ENCODE measurements at places on chromosomes 6 and 20.

- DNase-seq = no peak
These were observed 3.7 kb upstream of the KAT14 start for GRCh38 chr20:18133962-18134361.

GRCh38 chr6:24270011-24270410 lies 87.8 kb downstream of the DCDC2 start:
- DNase-seq = no peak

- no peak for DNase-seq
These were observed 127.1 kb upstream of the AHI1 start for GRCh38 chr6:135624402-135625295.

DNA sequence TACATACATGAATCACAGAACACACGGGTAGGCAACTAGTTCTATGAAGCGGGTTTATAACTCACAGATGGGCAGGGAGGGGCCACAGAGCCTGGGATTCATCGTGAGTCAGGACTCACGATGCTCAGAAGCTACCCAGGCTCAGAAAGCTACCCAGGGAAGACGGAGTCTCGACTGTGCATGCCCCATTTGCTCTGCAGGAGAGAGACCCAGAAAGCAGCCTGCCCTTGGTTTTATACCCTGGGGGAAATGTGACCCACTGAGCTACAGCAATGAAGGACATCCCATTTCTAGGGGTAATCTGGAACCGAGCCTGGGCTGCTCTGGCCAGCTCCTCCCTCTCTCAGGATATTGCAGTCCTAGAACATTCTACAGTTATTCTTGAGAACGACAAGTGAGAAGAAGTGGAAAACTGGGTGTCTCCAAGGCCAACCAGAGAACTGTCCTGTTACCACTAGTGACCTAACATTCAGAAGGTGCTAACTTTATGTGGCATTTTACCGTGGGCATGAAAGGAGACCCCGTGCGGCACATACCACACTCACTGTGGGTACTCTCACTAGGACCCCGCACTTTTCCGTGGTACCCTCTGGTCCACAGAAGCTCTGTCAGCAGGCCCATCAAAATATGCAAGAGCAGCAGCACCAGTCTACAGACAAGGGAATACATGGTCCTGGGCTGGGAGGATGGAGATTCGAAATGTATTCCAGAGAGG lies 201.9 kb upstream of the PMEPA1 start:
- no peak for DNase-seq

GRCh38 chr20:47642624-47643023 lies 140.9 kb downstream of the NCOA3 start:
- DNase-seq = no peak

DNA sequence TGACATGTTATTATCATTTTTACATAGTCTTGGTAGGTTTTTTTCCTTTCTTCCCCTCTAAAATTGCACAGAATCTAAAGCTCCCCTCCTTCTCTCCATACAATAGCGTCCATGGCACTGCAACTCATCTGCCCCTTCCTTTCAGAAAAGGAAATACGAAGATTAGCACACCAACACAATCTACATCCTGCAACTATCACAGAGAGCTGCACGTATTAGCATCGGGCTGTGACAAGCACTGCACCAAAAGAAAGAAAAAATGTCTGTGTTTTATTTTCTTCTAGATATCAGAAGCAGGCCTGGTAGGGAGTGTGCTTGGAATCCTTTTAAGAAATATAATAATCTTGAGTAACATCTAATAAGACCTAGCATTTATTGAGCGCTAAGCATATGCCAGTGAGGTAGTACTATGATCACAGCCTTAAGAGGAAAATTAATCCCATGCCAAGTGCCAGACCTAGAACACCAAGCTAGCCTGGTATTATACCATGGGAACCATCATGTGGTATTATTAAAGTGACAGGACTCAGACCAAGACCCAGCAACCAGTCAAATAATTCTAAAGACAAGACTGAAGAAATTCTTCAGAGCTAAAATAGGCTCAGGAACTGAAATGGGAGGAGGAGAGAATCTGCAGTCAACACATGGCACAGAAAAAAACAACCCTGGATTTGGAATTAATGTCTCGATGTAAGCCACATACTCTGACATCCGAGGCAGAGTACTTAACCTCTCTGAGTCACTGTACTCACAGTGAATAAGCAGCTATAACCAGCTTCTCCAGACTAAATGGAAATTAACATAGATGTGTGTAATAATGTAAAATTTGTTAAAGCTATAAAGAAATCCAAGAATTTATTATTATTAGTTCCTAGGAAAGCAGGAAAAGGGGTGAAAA lies 124.3 kb downstream of the IPCEF1 start:
- no peak for DNase-seq

- DNase-seq = no peak
These were observed 80.8 kb downstream of the SLC22A3 start for GRCh38 chr6:160428818-160429619.

- no peak for DNase-seq
These were observed 92.1 kb downstream of the RNF217 start for GRCh38 chr6:125054331-125054730.

DNA sequence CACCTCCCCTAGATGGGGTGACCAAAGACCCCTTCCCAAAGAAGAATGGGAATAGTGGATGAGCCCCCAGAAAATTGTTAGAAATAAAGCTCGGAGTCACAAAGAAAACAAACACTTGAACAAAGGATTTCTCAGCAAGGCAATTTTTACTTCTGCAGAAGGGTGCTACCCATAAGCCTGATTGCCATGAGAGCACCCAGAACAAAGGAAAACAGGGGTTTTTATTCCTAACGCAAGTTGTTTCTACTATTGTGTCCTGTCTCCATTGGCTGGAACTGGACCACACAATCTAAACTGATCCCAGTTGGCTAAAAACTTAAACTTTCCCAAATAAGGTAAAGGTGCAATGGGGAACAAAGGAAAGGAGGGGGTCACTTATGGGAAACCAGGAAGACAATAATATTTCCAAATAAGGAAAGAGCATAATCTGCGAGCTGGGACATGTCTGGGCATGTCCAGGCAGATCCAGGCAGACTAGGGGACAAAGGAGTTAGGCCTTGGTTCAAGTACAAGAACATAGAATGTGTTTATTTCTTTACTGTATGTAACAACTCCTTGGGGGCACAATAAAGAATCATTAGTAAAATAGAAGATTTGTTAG lies 20.0 kb downstream of the HLA-B start:
- no peak for DNase-seq

- no peak for DNase-seq
These were observed 173.6 kb downstream of the TAF4 start for GRCh38 chr20:61891916-61892649.

GRCh38 chr20:34045930-34046725 lies 52.4 kb downstream of the RALY start:
- no peak for DNase-seq

GRCh38 chr6:2378046-2378657 lies 132.7 kb upstream of the GMDS start:
- no peak for DNase-seq

DNA sequence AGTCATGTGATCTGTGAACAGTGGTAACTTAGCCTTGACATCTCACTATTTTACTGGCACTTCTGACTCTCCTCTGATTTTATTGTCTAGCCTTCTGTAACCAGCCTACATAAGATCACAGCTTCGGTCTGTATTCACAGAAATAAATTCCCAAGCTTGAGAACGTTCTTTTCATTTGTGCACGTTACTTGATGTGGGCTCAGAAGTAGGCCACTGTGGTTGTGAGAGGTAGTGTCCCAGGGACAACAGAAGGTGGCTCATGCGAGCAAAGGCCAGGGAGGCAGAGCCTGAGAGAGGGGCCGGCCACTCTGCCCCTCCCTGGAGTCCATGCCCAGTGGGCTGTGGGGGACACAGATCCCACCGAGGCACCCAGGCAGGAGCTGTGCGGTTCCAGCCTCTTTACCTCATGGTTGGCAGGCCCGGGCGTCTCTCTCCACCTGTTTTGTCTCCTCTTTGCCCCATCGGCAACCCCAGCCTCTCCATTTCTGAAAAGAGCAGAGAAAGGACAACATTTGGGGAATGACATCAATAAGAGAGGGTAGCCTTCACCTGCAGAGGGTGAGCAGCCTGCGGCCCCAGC lies 207.5 kb upstream of the CST7 start:
- DNase-seq = no peak

- no peak for DNase-seq
These were observed 30.5 kb upstream of the KCNB1 start for GRCh38 chr20:49513009-49513408.

All from NAMALWA (cell line).